CD4-positive, alpha-beta T cell treated with Interleukin-15 for 4 hours (primary cell): ENCODE measurements at places on chromosomes 6 and 20.

DNA sequence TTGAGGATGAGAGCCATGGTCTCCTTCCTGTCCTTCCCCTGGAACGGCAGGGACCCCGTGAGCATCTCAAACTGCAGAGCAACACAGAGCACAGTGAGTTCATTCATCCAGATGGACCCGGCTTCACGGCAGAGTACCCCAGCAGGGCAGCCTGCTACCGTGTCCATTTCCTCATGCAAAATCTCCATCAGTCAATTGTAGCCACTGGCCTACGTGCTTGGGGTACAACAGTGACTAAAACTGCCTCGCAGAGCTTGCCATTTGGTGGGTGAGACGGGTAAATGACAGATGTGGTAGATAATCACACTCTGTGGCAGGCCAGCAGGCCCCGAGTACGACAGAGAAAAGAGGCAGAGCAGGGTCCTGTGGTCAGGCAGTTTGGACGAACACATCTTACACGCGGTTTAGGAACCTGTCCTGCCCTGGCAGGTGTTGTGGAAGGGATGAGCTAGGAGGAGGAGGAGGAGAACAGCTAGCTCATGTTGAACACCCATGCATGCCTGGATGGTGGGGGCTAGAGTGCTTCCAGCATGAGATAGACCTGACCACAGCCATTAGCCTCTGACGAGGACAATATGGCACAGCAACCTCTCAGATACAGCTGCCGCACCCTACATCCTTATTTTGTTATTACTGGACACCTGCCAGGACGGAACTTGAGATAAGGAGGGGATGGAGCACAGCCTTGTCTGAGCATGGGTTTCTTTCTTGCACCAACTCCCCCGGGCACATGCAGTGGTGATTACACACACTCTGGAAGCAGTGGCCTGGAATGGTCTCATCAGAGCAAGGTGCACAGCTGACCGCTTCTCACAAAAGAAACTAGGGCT lies 95.6 kb downstream of the RAMACL start:
- no peak for DNase-seq

- no peak for DNase-seq
Measured at GRCh38 chr6:24069526-24069925, 56.5 kb upstream of the NRSN1 start.

DNA sequence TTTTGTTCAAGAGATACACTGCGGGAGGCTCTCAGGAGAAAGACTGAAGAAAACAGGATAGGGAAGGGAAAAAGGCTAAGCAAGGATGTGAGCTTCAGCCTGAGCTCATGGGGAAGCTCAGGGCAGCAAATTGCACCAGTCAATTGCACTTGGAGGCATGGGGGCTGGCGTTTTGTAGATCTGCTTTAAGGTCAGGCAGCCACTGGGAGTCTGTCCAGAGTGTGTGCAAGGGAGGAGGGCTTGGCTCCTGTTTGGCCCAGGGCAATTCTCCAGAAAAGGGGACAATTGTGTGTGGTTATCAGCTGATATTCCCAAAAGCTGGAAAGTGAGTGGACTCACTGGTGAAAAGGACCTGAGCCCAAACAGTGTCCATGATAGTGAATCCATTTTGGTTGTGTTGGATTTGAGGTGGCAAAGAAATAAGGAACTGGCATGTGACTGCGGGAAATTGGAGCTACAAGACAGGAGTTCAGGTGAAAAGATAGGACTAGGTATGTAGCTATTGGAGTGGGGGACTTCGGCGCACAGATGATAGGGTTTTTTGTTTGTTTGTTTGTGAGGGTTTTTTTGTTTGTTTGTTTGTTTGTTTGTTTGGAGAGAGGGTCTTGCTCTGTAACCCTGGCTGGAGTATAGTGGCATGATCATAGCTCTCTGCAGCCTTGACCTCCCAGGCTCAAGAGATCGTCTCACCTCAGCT lies 22.3 kb upstream of the IER3 start:
- DNase-seq = no peak

DNA sequence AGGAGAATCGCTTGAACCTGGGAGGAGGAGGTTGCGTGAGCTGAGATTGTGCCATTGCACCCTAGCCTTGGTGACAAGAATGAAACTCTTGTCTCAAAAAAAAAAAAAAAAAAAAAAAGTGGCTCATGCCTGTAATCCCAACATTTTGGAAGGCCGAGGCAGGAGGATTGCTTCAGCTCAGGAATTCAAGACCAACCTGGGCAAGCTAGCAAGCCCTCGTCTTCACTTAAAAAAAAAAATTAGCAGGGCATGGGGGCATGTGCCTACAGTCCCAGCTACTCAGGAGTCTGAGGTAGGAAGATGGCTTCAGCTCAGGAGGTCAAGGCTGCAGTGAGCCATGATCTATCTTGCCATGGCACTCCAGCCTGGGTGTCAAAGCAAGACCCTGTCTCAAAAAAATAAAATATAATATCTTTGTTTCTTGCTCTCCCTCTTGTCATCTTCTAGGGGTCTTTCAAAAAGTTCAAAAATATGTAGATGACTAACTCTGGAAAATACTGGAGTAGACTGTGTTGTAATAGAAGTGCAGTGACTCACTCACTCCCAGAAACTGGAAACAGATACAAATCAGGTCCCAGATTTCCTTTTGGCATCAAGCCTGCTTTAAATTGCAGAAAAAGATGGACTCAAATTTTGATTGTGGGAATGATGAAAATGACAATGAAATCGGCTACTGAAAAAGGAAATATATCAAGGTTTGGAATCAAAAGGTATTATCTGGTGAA lies 2.8 kb upstream of the GINM1 start:
- no peak for DNase-seq

DNA sequence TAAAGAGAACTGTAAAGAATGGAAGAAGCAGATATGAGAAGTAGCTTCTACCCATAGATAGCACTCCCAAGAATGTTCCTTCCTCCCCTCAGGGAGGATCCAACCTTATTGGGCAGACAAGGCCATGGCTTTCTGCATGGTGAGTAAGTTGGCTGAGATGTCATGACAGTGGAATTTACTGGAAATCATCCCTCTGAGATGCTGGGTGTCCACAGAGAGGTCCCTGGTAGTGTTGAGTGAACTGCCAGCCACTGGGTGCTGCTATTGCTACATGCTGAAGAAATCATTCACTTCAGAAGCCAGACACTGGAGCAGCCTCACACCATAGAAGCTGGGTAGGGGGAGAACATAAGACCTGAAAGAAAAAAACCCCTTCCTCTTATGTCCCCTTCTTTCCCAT lies 46.4 kb upstream of the FERMT1 start:
- DNase-seq = no peak
